ENCODE measurements at places on chromosomes 12 and 14. TPM values are rescaled to one million over a fixed set of nuclear protein-coding genes. Genes with fewer than 3 reads are reported as not detected.
A peak's percentile ranks its signal among the peaks of the same experiment; 100 is the strongest.

DNA sequence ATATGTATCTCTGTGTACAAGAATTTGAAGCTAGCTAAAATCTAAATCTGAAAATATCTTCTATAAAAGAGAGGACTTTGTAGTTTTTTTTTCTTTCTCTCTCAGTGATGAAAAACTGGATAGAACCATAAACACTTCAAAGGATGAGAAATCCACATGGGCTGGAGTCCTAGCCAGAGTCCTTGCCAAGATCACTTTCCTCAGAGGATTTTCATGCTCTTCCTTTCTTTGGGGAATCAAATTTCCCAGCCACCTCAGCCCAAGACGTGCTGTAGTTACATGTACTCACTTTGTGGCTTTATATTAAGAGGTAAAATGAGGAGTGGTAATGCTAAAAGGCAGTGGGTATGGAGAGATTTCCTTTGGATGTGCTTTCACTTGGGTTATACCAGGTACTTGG, 110.3 kb downstream of the SLC38A1 start:
- DNase-seq, result peak; percentile 22

GRCh38 chr12:123075646-123076171, 75.2 kb downstream of the PITPNM2 start:
- DNase-seq, result peak; percentile 46

DNA sequence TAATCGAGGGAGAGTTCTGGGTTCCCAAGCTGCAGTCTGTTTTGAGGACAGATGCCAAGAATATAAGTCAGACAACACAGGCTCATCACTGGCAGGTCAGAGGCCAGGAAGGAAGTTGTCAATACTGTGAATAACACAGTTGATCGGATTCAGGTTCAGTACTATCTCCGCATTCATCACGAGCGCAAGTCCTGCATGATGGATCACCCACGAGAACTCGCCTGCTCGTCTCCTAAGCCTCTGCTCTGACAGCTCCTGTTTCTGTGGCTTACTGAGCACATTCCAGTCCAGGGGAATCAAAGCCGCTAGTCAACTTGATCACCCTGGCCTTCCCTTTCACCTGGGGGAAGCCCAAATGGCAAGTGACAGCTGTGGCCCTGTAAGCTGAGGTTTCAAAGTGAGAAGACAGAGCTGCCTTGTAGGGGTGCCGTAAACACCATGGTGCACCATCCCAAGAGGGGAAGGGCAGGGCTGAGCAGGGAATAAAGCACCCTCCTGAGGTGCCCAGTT, 60.1 kb upstream of the DICER1 start:
- DNase-seq, result no peak

GRCh38 chr12:51942056-51942455, 9.4 kb upstream of the ACVR1B start:
- no peak for DNase-seq

- no peak for DNase-seq
Observed at GRCh38 chr12:30826276-30826675, 71.5 kb upstream of the CAPRIN2 start.

- DNase-seq, result no peak
Observed at GRCh38 chr14:68643673-68644072, 149.2 kb downstream of the ZFP36L1 start.

DNA sequence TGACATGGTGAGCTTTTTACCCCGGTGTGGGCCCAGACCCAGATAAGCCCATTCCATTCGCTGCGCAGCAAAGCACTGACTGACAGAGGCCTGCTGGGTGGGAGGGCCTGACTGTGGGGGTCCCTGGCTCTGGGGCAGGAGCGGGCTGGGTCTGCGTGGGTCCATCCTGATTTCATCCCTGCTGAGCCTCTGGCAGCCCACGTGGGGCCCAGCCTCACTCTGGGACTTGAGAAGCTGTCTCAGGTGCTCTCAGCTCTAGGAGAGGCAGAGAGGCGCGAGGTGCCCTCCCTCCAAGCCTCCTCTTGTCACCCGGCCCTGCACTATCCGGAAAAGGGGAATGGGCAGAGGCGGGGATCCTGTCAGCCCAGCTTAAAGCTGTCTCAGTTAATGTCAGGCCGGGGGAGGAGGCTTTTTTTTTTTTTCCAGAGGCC, 927 bp downstream of the ABCB9 start:
- no peak for DNase-seq

GRCh38 chr12:94140556-94140955, 7.8 kb upstream of the PLXNC1 start:
- DNase-seq, result no peak

RNF212B gene
- not detected for total RNA-seq

CCDC198 gene
- total RNA-seq, result 7.0 TPM

NRL gene
- 0.70 TPM for total RNA-seq

TSHR gene
- total RNA-seq, result not detected

Measured in astrocyte (in vitro differentiated cells and primary cell).